Spinal cord (tissue), 10 donors: ENCODE measurements at places on chromosomes 7 and 10.
A peak's percentile ranks its signal among the peaks of the same experiment; 100 is the strongest.

DNA sequence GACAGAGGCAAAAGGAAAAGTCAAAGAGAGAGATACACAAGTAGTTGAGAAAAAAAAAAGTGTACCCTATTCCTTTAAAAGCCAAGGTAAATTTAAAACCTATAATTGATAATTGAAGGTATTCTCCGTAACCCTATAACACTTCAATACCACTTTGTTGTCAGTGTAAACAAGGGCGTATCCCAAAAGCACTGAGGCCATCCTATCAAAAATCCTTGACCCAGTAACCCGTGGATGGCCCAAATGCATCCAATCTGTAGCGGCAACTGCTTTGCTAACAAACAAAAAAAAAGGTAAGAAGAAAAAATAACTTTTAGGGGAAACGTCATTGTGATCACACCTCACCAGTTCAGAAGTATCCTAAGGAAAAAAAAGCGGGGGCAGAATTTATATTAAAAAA is 5.1 kb upstream of the NAPEPLD start:
- H3K27me3 ChIP-seq, result no peaks in the 10 kb centered on the region
- DNase-seq, result no peak
- no peak overlapping the region for H3K27ac ChIP-seq
- peaks cover 3% of the 10 kb centered on the region for H3K4me1 ChIP-seq
- H3K36me3 ChIP-seq, result no peaks in the 10 kb centered on the region

DNA sequence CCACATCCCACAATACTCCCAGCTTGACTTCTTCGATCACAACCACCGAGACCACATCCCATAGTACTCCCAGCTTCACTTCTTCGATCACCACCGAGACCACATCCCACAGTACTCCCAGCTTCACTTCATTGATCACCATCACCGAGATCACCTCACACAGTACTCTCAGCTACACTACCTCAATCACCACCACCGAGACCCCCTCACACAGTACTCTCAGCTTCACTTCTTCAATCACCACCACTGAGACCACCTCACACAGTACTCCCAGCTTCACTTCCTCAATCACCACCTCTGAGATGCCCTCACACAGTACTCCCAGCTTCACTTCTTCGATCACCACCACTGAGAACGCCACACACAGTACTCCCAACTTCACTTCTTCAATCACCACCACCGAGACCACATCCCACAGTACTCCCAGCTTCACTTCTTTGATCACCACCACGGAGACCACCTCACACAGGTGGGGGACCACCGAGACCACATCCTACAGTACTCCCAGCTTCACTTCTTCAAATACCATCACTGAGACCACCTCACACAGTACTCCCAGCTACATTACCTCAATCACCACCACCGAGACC is 8.6 kb downstream of the MUC3A start:
- H3K4me1 ChIP-seq, result no peaks in the 10 kb centered on the region
- H3K27ac ChIP-seq, result no peak overlapping the region
- H3K27me3 ChIP-seq, result peaks cover 9% of the 10 kb centered on the region
- H3K4me3 ChIP-seq, result no peak overlapping the region
- H3K36me3 ChIP-seq, result no peaks in the 10 kb centered on the region

DNA sequence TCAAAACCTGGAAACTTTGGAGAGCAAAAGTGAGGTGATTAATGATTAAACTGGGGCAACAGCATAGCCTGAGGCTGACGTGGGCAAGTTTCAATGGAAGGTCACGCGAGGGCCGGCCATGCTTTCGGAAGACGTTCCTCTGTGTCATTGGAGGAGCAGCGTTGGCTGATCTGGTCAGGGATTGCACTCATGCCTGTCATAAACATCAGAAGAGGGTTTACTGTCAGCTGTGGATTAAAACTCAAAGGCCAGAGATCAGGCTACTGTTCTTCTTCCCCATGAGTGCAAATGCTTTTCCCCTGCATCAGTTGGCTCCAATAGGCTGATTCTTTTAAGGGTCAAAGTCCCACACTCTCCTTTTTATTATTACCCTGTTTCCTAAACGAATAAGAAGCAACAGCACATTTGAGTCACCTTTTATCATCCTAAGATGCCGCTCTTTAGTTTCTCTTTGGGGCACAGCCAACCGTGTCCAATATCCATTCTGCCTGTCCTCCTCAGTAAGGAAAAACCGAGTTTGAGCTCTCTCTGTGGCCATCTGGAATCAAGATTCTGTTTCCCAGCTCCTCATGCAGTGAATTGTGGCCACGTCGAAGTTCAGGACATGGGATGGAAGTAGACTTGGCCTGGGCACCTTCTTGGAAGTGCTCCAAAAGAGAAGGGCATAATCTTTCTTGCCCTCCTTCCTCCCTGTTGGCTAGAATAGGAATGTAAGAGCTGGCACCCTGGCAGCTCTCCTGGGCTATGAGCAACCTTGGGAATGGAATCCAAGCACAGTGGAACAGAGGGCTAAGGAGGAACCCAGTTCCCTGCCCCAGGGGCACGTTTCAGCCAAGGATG is 62.5 kb upstream of the INSIG1 start:
- peaks cover 8% of the 10 kb centered on the region for H3K4me1 ChIP-seq
- H3K4me3 ChIP-seq, result no peak overlapping the region
- H3K27ac ChIP-seq, result no peak overlapping the region

DNA sequence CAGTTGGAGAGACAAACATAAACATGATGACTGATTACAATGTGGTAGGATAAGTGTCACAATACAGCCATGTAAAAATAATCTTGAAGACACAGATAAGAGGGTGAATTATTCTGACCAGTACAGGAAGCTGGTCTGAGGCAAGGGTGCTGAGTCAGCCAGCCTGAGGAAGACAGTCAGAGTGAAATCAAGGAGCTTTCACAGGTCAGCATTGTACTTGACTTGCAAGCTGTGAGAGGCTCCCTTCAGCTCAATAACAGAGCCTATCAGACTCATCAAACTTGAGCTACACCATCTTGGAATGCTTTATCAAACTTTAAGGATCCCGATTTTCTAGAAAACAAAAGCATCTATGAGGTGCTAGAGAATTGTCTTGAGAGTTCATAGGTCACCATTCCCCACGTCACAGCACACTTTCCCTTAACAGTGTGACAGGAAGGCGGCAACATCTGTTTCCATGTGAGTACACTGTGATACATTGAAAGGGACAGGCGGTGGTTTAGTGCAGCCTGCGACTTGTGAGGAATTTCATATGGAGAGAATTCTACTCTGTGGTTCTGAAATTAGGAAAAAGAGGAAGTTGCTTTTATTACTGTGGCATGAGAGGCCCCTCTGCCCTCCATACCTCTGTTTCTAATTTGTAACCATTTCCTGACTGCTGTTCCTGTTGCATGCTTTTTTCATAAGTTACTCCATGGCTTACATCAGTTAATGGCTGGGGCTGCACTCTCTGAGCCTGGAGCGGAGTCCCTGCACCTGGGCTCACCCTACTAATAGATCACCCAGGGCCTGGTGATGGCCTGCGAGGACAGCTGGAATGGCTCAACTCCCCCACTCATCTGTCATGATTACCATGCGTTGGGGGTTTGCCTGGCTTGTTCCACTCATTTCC is 417.1 kb downstream of the SUGCT start:
- no peak overlapping the region for H3K4me3 ChIP-seq
- no peaks in the 10 kb centered on the region for H3K27me3 ChIP-seq
- DNase-seq, result no peak
- no peaks in the 10 kb centered on the region for H3K36me3 ChIP-seq
- H3K4me1 ChIP-seq, result no peaks in the 10 kb centered on the region

- peaks cover 6% of the 10 kb centered on the region for H3K4me1 ChIP-seq
- H3K4me3 ChIP-seq, result no peak overlapping the region
- no peak overlapping the region for H3K27ac ChIP-seq
Measured at GRCh38 chr10:33145451-33146188, 187.6 kb upstream of the ITGB1 start.

DNA sequence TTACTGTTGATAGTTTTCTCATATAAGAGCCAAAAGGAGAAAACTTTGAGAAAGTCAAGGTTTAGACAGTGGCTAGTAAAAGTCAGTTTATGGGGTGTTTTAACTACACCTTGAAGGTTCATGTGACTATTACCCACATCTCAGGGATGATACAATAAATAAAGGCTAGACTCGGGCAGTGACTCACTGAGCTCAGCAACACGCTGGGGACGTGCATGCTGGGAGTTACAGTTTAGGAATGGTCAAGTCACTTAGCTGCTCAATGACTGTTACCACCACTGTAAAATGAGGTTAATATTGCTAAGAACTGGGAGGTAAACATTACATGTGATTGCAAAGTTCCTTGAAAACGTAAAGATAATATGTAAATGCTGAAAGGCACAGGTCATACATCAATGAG is 1254.4 kb upstream of the PHF14 start:
- H3K4me1 ChIP-seq, result no peaks in the 10 kb centered on the region
- DNase-seq, result no peak
- no peak overlapping the region for H3K27ac ChIP-seq
- no peaks in the 10 kb centered on the region for H3K36me3 ChIP-seq
- H3K4me3 ChIP-seq, result no peak overlapping the region

DNA sequence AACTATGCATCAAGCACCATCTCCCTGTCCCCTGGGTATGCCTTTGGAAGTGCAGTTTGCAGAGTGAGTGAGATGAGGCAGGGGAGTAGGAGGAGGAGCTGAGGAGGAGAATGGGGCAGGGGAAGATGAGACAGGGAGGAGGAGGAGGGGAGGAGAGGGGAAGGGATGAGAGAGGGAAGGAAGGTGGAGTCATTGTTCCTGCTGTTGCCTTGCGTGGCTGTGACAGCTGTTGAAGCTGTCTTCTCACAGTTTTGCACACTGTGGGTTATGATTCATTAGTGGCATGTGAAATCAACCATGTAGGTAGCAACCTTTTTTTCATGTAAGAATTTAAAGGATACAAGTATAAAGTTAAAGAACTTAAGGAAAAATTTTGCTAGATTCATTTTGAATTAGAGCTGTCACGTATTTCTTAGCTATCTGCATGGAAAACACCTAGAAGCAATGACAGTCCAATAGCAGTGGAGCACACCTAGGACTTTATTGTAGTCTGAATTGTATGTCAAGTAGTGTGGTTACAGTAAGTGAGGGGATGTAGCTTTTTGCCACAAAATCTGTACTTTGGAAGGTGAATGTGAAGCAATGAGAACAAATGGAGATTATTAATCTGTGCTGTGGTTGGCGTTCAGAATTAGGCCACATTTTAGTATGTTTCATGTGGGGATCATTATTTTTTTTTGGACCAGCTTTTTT is 21.7 kb downstream of the CCM2 start:
- H3K4me1 ChIP-seq, result no peaks in the 10 kb centered on the region
- H3K27ac ChIP-seq, result no peak overlapping the region
- DNase-seq, result peak; percentile 5
- H3K36me3 ChIP-seq, result peaks cover 4% of the 10 kb centered on the region

DNA sequence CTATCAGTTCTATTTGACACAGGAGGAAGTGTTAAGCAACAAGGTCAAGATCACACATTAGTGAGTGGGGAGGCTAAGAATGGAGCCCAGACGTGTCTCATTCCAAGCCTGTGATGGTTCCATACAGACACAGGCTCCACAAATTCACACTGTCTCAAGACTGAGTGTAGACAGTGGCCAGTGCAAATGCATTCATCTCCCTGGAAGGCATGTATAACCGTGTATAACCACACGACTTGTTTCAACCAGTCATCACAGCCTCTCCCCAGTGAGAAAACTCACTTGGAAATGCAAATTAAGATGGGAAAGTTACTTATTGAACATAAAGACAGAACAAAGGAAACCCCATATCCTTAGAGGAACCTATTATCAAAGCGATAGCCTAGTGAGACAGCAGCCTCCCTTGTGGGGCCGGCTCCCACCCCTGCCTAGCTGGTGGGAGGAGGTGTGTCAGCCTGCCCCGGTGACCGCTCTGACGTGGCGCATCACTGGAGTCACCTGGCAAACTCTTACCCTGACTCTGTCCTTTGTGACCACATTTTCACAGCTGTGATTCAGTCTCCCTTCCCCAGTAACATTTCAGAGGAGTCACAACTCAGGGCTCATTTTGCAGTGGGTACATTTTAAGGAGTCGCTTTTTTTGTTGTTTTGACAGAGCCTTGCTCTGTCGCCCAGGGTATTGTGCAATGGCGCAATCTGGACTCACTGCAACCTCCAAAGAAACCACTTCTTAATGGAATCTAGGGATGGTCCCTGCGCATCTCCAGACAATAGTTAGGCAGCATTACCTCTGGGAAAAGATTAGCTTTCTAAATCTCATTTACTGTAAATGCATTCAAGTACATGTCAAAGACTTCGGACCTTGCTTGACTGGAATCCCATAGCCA is 126.6 kb upstream of the PARD3 start:
- no peaks in the 10 kb centered on the region for H3K27me3 ChIP-seq
- no peaks in the 10 kb centered on the region for H3K4me1 ChIP-seq
- DNase-seq, result no peak
- no peak overlapping the region for H3K4me3 ChIP-seq
- H3K36me3 ChIP-seq, result no peaks in the 10 kb centered on the region

DNA sequence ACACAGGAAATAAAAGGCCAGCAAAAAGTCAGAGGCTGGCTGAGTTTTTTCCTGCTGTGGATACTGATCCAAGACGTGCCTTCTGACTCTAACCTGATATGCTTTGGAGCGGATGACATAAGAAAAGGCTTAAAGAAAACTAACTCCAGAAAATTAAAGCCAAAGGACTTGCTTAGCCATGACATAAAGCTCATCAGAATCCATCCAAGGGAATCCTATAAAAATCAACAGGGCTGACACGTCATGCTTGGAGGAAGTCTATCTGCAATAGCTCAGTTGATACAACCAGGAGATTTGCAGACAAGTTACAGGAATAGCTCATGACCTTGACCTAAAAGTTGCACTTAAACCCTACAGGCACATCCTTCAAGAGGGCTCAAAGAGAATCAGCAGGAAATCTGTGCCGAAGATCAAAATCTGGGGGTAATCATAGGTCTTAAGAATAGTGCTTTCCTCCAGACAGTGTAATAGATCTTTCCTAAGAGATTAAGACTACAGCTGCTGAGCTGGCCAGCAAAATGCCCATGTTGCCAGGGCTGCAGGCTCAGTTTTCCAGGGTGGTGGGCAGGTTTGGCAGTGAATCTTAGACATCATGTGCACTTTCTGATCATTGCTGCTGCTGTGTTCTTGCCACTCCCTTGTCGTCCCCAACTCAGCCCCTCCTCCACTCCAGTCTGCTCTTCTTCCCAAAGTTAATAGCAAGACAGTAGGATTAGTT is 111.5 kb upstream of the SVIL start:
- peak overlapping the region; percentile 40 for H3K27ac ChIP-seq
- H3K27me3 ChIP-seq, result no peaks in the 10 kb centered on the region
